Spinal cord (tissue), 10 donors: ENCODE measurements at places on chromosomes 2 and 18.
A peak's percentile ranks its signal among the peaks of the same experiment; 100 is the strongest.

GRCh38 chr2:105396254-105397024, 2.4 kb downstream of the FHL2 start:
- DNase-seq, result no peak

- no peak for DNase-seq
Observed at GRCh38 chr2:183284606-183285005, 160.4 kb downstream of the NUP35 start.

DNA sequence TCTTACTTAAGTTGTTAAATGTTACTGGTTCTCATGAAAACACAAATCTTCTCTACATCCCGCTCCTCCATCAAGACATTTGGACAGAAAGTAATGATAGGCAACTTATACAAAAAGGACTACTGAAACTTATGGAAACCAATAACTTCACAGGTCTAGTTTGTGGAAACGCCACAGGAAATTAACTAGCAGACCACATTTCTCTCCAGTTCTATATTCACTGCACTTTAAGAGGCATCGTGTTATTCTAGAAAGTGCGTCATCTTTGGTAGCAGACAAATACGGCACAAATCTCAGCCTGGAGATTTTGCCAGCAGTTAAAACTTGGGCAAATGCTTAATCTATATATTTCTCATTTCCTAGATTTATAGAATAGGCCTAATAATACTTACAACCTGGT, 164.3 kb downstream of the EPHA4 start:
- DNase-seq, result no peak

DNA sequence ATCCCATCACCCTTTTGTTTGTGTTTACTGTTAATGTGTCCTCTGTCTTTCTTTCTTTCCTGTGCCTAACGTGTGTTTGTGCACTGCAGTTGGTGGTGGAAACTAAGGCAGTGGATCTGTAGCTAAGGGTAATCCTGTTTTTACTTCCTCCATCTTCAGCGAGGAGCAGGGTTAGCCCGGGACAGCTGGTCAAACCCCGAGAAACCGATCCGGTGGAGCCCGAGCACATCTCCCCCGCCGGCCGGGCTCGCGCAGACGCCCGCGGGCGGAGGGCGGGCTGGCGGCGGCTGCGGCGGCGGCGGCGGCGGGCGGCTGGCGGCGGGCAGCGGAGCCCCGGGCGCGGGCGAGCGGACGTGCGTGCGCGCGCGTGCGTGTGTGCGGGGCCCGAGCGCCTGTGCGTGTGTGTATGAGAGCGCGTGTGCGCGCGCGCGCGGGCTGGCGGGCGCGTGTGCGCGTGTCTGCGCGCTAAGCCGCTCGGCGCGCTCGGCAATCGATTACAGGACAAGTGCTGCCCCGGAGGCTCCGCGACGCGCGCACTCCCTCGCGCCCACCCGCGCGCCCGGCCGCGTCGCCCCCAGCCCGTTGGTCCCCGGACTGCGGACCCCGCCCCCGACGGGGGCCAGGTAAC, at the start of gene IKZF2:
TSS of gene IKZF2 (minus strand) at position 176 of the 628 bp plus-strand sequence. CDS start 2,983 bp downstream, outside the sequence.
- DNase-seq, result peak; percentile 86

DNA sequence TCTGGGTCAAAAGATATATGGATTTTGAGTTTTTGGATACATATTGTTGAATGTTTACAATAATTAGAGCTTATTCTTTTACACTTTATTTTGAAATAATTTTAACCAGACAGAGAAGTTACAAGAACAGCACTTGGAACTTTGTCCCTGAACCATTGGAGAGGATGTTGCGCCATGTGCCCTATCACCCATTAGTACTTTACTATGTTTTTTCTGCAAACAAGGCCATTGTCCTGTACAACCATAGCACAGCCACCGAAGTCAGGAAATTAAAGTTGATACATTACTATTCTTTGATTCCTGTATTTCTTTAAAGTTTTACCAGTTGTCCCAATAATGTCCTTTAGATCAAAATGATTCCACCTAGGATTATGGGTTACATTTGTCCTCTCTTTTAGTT, 188.8 kb downstream of the ACKR3 start:
- DNase-seq, result no peak

GRCh38 chr2:50651676-50652075, 380.3 kb downstream of the NRXN1 start:
- DNase-seq, result no peak
